ENCODE measurements at places on chromosomes 3 and 15.
A peak's percentile ranks its signal among the peaks of the same experiment; 100 is the strongest.

DNA sequence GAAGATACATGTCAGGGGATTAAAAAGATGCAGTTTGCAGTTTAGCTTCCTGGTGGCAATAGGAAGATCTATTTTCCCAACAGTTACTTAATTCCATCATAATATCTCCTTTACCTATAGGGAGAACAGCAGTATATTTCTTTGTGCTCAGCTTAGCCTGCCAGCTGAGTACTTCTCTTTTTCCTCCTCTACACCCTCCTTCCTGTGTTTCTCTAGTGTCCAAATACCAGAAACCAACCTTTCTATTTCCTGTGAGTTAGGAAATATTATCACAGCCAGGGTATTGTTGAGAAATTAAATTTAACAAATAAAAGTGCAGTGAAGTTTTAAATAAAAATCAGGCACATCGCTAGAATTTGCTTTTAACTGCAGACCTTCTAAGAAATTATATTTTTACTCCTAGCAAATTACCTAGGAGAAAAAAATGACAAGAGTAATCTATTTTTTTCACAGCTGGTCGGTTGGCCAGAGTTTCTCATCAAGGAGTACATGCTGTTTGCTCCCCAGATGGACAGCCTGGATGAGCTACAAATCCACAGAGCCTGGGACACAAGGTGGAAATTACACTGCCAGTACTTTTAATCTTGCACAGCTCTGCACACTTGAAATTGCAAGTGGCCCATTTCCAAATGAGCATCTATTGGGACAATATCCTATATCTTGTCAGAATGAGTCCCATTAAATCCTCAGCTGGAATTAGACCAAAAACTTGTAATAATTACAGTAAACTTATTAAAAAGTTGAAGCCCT lies 185.2 kb upstream of the CFAP20DC start:
- DNase-seq = no peak

GRCh38 chr15:79964232-79964805 lies 6.7 kb downstream of the BCL2A1 start:
- no peak for DNase-seq

DNA sequence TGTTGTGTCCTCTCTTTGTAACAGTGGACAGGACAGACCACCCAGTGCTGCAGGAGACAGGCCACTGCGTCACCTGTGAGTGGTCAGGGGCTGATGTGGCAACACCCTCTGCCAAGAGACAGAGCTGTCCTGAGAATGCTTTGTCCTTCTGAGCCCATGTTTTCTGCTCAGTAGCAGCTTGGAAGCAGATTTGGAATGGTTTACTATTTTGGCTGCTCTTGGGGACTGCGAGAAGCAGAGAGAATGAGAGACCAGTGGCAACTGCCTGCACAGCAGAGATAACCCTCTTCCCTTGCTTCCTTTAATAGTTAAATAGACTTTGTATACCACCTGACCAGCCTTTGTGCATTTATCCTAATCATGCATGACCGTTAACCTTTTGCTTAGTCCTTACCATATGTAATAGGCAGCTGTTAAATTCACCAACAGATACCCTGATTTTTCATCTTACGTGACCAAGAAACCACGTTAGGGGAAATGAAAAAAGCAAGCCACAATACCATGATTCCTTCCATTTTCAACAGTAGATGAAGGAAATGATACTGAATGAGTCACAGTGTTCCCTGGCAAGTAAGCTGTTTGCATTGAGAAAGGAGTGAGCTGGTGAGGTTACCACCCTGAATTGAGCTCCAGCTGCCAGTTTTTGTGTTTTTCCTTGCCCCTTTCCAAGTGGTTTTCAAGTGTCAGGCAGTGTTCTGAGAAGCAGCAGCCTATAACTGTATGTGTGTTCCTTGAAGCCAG lies 35.5 kb downstream of the B3GALNT1 start:
- peak; percentile 80 for DNase-seq

DNA sequence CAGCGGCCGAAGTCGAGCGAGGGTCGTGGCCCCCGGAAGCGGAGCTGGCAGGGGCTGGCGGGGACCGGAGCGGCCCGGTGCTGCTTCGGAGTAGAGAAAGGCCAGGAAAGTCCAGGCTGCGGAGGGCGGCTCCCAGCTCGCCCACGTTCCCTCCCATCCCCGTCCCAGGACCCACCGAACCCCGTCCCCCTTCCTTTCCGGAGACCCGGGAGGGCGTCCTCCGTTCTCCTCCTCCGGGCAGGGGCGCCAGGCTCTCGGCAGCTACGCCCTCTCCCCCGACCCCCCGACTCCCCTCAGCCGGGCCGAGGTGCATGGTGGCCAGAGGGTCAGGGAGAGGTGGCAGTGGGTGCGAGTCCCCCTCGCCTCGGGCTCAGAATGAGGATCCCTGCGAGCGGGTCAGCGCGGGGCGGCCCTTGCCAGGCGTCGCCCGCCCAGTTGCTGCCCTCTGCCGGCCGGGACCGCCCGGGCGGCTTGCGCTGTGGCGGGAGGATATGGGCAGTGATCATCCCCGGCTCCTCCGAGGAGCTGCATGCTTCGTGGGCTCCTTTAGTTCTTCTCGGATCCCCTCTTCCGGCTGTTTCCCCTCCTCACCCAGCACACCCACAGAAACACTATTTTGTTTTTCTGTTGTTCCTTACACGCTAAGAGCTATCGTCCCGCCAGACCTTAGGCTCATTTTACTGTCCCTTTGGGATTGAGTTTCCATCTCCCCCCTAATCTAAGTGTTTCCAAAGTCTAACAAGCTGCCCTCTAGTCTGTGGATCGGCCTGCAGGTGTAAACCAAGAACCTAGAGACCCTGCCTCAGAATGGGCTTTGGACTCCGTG lies 744 bp upstream of the ALDH1A2 start:
- no peak for DNase-seq

GRCh38 chr3:46422617-46423016 lies 15.6 kb downstream of the CCRL2 start:
- no peak for DNase-seq

- no peak for DNase-seq
These were observed 316.0 kb downstream of the RORA start for GRCh38 chr15:60912984-60913697.

DNA sequence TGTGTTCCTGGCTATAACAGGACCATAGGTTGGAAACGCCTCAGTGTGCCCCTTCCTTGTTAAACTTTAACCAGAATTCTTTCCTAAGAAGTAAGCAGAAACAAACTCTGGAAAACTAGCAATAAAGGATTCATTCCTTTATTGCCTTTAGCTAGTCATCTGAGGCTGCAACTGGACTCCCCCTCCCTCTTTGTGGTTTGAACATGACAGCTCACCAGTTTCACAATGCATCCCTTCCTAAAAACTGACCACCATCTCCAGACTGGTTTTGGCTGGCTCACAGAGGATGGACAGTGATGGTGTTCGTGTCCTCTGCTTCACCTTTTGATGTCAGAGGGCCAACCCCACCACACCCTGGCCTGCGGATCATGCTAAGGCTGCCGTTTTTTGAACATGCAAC lies 27.9 kb upstream of the TGFBR2 start:
- no peak for DNase-seq

DNA sequence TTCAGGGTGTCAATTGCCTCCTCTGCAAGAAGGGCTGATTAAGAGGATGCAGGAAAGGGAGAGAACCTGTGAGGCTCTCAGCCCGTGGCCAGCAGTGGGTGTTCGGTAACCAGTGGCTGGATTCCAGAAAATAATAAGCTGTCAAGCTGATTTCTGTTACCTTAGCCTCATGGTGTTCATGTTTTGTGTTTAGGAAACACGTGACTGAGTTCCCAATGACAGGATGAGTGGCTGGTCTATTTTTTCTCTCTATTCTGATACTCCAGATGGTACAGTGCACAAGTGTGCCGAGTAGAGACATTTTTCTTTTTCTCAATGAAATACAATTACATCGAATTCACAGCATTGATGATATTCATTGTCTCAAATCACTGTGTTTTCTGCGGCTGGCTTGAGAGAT lies 43.6 kb downstream of the EDEM1 start:
- DNase-seq = no peak

GRCh38 chr3:100331660-100332059 lies 2.9 kb upstream of the NIT2 start:
- no peak for DNase-seq

DNA sequence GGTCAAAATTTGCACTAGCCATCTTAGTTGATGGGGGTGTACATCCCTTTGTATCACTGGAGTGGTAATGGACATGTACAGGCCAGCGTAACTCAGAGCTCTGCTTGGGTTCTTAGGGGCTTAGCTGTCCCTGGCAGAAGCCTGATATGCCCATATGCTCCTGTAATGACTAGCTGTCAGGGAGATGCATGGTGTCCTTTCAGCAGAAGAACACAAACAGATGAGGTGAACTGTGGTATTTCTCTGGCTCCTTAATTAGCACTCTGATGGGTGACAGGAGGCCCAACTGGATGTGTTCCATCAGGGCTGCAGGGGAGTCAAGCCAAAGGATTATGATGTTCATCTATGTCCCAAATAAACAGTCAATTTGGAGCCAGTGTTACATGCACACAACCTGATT lies 774.5 kb downstream of the AGBL1 start:
- DNase-seq = no peak

GRCh38 chr15:100041127-100041828 lies 300.5 kb downstream of the ADAMTS17 start:
- no peak for DNase-seq

- DNase-seq = no peak
These were observed 278.1 kb downstream of the ULK4 start for GRCh38 chr3:41683666-41684350.

- DNase-seq = no peak
These were observed 9.8 kb downstream of the CCR5AS start for GRCh38 chr3:46397111-46397510.

GRCh38 chr3:112979244-112979832 lies 4.4 kb upstream of the CD200R1 start:
- DNase-seq = no peak

DNA sequence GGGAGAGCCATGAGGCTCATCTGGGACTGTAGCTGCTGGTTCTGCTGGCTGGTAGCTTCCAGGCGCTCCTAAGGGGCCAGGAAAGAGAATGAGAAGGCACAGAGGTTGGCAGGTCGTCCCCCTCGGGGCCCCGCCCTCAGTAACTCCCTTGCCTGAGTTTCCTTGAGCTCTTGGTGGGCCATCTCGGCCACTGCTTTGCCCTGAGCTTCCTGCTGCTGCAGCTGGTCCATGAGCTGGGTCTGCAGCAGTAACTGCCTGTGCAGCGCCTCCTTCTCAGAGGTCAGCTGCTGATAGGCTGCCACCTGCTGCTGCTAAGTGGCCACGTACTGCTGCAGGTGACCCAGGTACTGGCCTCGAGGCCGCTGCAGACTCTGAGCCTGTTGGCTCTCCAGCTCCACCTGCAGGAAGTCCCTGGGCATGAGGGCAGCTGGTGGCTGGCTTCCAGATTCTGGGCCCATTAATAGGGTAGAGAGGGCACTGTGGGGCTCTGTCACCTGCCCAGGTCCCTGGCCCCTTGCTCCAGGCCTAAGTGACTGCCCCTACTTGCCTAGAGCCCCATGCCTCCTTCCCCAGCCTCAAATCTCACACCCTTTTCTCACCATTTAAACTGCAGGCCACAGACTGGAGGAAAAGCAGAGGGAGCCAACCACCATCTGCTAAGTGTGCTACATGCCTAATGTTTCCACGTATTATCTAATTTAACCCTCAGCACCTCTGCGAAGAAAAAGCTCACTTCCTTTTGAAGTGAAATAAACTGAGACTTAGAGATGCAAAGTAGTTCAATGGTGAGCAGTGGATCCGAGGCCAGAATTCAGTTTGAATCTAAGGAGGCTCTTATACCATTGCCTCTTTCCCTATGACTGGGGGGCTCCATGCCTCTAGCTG lies 10.8 kb upstream of the VPS33B start:
- DNase-seq = no peak

- no peak for DNase-seq
These were observed 299.5 kb downstream of the GAP43 start for GRCh38 chr3:115922681-115923347.

- no peak for DNase-seq
These were observed 116.9 kb upstream of the GADL1 start for GRCh38 chr3:31011380-31011779.

DNA sequence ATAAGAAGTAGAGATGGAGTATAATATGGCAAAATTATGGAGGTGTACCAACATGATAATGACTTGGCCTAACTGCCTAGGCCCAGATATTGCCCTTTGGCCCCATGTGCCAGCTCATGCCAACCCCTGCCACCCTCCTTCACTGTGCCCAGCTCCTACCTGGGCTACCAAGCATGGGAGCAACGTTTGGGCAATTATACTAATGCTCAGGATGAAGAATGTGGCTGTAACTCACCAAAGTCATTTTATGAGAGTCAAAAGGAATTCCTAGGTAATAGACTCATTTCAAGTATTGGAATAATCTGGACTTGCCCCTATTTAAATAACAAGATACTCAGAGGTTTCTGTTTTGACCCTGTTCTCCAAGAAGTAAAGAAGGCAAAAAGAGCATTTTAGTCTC lies 240.2 kb upstream of the IL12A start:
- no peak for DNase-seq

DNA sequence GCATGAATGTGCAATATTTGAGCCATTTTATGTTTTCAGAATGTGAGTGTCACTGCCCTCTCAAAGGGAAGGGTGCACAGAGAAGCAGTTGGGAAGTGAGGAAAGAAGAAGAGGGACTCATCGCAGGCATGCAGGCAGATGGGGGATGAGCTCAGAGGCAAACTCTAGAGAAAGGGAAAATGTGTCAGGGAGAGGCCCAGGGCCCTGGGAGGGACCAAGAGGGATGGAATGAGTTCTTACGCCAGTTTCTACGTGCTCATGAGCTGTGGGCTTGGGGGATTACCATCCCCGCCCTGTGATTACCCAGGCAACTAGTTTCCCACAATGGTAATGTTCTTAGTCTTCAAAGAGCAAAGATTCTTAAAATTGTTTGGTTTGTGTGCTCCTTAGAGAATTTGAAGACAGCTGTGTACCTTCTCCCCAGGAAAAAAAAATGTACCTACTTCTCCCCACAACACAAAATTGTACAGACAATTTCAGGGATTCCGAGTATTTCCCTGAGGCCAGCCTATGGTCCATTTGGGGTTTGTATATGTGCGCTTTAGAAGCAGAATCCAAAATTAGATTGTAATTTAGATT lies 17.8 kb downstream of the GCSAM start:
- DNase-seq = no peak

DNA sequence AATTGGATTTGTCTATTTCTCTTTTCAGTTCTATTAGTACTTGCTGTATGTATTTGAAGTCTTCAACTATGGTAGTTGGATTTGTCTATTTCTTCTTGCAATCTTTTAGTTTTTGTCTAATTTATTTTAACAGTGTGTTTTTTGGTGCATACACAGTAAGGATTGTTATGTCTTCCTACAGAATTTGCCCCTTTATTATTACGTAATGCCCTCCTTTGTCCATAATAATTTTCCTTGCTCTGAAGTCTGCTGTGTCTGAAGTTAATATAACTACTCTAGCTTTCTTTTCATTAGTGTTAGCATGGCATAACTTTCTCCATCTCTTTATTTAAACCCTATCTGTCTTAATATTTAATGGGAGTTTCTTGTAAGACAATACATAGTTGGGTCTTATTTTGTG lies 105.1 kb upstream of the STT3B start:
- DNase-seq = no peak

GRCh38 chr3:78368636-78369345 lies 1328.9 kb downstream of the ROBO2 start:
- DNase-seq = no peak

GRCh38 chr3:127844326-127844942 lies 22.1 kb upstream of the MGLL start:
- DNase-seq = no peak
